ENCODE measurements at places on chromosomes 16 and 17.

- H3K27me3 ChIP-seq: no peaks in the 10 kb centered on the region
- H3K4me3 ChIP-seq: peak overlapping the region; percentile 16
- no peak for DNase-seq
Measured at GRCh38 chr17:35529866-35530265, 7.6 kb downstream of the SLFN12L start.

GRCh38 chr16:75389096-75389690 lies 44.1 kb downstream of the CFDP1 start:
- H3K27me3 ChIP-seq: no peaks in the 10 kb centered on the region
- DNase-seq: no peak
- no peaks in the 10 kb centered on the region for H3K36me3 ChIP-seq
- peak overlapping the region; percentile 37 for H3K27ac ChIP-seq

DNA sequence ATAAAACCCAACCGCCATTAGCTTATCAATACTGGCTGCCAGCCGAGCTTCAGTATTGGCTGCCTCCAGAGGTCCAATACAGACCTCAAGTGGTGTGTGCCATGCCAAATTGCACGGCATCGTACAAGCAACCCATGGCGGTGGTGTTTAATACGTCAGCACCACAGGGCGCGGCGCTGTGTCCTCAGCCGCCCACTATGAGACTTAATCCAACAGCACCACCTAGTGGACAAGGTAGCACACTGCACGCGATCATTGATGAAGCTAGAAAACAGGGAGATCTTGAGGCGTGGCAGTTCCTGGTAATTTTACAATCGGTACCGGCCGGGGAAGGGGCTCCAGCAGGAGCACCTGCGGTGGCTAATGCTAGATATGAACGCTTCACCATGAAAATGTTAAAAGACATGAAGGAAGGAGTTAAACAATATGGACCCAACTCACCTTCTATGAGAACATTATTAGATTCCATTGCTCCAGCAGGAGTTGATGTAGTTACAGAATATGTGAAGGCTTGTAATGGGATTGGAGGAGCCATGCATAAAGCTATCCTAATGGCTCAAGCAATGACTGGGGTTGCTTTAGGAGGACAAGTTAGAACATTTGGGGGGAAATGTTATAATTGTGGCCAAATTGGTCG lies 15.4 kb downstream of the FLYWCH1 start:
- H3K4me1 ChIP-seq: peaks cover 18% of the 10 kb centered on the region
- H3K27ac ChIP-seq: peak overlapping the region; percentile 24
- H3K27me3 ChIP-seq: no peaks in the 10 kb centered on the region

DNA sequence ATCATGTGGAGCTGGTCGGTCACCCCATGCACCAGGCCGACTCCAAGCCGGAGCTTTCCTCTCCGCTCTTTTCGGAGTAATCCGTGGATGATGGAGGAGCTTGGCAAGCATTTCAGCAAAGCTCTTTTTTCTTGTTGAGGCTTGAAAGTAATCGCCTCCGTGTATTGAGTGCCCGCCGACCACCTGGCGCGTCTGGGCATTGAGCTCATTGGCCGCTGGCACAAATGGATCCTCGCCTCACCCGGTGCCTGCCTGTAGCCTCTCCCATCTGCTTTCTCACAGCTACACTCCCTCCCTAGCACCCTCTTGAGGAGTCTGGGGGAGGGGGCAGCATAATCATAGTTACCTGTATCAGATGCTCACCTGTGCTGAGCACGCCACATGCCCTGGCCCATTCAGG lies 148.9 kb downstream of the CMIP start:
- H3K4me1 ChIP-seq: peaks cover 24% of the 10 kb centered on the region
- DNase-seq: no peak

- peaks cover 17% of the 10 kb centered on the region for H3K4me1 ChIP-seq
- no peaks in the 10 kb centered on the region for H3K27me3 ChIP-seq
- no peak for DNase-seq
Measured at GRCh38 chr17:17708816-17709215, 27.6 kb downstream of the RAI1 start.

DNA sequence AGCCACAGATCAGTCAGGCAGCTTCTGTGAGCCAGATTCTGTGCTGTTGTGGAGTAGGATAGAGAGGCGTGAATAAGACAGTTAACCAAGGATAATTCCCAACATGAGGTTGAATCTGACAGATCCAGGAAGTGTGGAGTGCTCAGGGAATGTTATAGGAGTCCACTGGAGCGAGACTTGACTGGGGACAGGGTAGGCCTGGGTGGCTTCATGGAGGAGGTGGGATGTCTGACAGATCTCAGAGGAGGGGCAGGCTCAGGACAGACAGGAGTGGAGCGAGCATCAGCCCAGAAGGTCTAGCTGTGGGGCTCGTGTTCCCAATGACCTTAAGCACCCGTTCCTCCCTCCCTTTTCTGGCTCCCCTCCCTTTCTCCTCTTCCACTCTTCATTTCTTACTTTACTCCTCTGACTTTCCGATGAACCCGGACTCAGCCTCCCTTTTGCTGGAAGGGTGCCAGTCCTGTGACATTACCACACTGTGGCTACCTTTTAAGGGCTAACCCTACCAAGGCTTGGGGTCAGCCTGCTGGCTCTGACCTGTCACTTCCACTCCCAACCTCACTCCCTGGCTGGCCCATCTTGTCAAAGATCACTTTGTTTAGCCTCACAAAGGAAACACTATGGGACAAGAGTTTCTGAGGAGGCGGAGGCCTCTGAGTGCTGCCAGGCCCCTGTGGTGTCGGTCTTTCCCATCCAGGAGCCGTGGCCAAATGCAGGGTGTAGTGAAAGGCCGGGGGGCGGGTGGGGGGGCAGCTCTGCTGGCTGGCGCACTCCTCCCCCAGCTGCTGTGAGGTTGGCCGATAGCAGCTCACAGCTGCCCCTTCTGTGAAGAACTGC lies 28.5 kb upstream of the EFCAB13 start:
- no peak overlapping the region for H3K4me3 ChIP-seq
- no peaks in the 10 kb centered on the region for H3K27me3 ChIP-seq
- no peak for DNase-seq
- no peak overlapping the region for H3K27ac ChIP-seq
- no peaks in the 10 kb centered on the region for H3K36me3 ChIP-seq

DNA sequence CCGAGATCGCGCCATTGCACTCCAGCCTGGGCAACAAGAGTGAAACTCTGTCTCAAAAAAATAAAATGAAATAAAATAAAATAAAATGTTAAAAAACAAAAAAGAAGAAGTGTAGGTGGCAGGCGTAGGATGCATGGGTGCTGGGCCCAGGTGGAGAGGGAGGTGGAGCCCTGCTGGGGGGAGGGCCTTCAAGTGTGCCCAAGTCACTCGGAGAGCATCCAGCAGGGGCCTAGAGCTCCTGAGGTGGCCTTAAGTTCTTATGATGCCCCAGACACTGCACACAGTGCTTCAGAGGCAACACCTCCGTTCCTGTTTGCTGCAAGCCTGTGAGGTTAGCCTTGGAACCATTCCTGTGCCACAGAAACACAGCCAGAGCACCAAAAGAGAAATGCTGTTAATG lies 23.2 kb downstream of the IL4R start:
- H3K4me1 ChIP-seq: peaks cover 50% of the 10 kb centered on the region
- H3K4me3 ChIP-seq: no peak overlapping the region
- H3K36me3 ChIP-seq: peaks cover 92% of the 10 kb centered on the region
- H3K27me3 ChIP-seq: no peaks in the 10 kb centered on the region

DNA sequence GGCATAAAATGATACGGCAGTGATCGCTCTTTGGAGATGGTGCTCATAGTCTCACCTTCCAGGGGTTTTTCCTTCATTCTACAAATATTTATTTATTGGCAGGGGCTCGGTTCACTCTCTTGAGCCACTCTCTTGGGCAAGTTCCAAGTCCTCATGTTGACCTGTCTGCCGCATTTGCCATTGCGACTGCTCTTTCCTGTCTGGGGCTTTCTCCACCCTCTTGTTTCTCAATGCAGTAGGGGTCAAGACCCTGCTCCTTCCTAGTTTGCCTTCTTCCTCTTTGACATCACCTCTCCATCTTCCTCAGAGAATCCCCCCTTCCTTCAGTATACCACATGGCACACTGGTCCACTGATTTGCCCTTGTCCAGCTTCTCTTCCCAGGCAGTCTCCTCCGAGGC lies 21.9 kb upstream of the LRRC75A start:
- H3K27ac ChIP-seq: no peak overlapping the region
- peaks cover 6% of the 10 kb centered on the region for H3K4me1 ChIP-seq
- no peaks in the 10 kb centered on the region for H3K36me3 ChIP-seq
- DNase-seq: no peak

GRCh38 chr16:59216291-59216690 lies 482.2 kb upstream of the GOT2 start:
- no peaks in the 10 kb centered on the region for H3K27me3 ChIP-seq
- no peak overlapping the region for H3K4me3 ChIP-seq
- no peaks in the 10 kb centered on the region for H3K36me3 ChIP-seq
- H3K27ac ChIP-seq: no peak overlapping the region
- no peaks in the 10 kb centered on the region for H3K4me1 ChIP-seq

- H3K27ac ChIP-seq: no peak overlapping the region
- no peak overlapping the region for H3K4me3 ChIP-seq
- H3K4me1 ChIP-seq: no peaks in the 10 kb centered on the region
- no peak for DNase-seq
- H3K27me3 ChIP-seq: peaks cover 18% of the 10 kb centered on the region
Measured at GRCh38 chr17:18076936-18077335, 10.8 kb upstream of the DRG2 start.

- no peak overlapping the region for H3K4me3 ChIP-seq
- DNase-seq: no peak
Measured at GRCh38 chr17:46832945-46833839, 14.7 kb upstream of the WNT3 start.

- H3K27ac ChIP-seq: peak overlapping the region; percentile 96
- H3K27me3 ChIP-seq: no peaks in the 10 kb centered on the region
- H3K4me1 ChIP-seq: peaks cover 28% of the 10 kb centered on the region
Measured at GRCh38 chr17:27807567-27808470, 7.5 kb upstream of the NOS2 start.

DNA sequence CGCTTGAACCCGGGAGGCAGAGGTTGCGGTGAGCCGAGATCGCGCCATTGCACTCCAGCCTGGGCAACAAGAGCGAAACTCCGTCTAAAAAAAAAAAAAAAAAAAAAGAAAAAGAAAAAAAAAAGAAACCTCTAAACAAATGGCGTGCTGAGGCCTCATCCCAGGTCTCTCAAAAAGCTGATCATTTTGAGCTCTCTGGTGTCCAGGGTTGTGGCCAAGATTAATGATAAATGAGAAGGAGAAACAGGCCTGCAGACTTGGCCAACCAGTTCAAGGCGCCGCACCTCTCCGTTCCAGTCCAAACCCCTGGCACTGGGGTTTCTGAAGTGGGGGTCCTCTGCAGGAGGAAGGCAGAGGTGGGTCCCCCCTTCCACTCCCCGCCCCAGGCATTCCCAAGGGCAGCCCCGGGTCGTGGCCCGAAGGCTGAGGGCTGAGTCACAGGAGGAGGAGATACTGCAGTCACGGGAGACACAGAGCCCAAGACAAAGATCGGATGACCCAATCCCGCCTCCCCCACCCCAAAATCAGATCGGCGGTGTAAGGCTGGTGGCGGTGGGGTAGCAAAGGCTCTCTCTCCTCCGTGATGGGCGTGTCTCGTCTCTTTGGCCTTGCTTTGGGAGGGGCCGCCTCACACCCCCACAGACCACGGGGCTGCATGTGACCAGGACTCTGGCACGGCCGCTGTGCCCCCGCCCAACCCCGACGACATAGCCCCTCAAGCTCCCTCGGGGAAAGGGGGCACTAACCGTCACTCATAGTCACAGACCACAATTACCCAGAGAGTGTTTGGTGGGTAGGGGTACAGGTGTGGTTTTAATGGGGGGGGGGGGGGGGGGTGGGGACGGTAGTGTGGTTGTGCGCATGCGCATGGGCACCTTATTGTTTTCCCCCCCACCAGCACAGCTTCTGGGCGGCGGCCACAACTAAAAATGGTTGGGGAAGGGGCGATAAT lies 1.1 kb downstream of the VAT1 start:
- H3K4me3 ChIP-seq: peak overlapping the region; percentile 88
- no peaks in the 10 kb centered on the region for H3K36me3 ChIP-seq
- no peaks in the 10 kb centered on the region for H3K27me3 ChIP-seq

DNA sequence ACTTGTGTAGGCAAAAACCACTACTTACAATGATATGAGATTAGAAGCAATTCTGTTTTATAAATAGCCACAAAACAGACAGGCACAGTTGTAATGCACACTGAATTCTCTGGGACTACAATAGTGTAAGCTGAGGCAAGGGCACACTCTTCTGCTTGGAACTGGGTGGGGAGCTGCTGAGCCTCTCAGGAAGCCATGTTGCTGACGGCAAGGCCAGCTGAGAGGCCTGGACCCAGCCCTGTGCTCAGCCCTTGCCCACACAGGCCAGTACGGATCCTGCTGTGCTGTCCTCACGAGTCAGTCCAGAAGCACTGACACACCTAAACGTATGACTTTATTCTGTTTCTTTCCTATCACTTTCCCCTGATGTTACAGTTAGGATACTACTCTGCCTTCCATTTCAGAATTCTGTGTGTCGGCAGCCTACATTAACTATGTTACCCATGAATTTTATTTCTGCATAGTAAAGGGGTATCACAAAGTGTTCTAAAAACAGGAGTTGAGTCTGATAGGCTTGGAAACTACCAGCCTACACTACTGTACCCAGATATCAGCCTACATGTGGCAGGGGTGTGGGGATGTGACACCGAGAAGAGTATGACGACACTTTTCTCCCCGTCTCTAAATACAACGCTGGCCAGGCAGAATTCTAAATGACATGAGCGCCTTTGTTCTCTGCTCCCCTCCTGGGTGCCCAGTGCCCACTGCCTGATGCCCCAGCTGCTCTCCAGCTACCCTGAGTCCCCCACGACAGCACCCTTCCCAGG lies 41.1 kb upstream of the FAAP100 start:
- no peaks in the 10 kb centered on the region for H3K36me3 ChIP-seq
- no peak for DNase-seq
- peaks cover 4% of the 10 kb centered on the region for H3K4me1 ChIP-seq
- H3K27ac ChIP-seq: no peak overlapping the region

- H3K36me3 ChIP-seq: no peaks in the 10 kb centered on the region
- no peak overlapping the region for H3K4me3 ChIP-seq
- peaks cover 2% of the 10 kb centered on the region for H3K27me3 ChIP-seq
- DNase-seq: no peak
- H3K4me1 ChIP-seq: peaks cover 9% of the 10 kb centered on the region
- H3K27ac ChIP-seq: no peak overlapping the region
Measured at GRCh38 chr17:72034000-72034399, 86.8 kb upstream of the SOX9 start.

DNA sequence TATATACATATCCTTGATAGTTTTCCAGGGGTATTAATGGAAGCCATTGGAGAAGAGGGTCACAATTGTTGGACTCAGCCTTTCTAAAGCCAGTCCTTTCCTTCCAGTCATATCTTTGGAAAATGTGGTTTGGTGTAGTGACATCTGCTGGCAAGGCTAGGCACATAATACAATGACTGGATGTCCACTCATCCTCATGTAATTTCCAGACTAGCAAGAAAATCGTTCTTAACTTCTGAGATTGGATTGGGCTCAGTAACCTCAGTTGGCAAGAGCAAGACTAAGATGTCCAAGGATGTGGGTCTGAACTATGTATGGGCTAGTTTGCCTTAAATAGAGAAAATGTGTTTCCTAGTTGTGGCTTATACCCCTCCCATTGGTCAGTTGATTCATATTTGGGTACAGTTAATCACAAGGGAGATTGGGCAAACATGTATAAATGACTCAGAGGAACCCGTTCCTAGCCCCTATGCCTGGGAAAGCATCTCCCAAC lies 8.7 kb upstream of the KAT7 start:
- no peak overlapping the region for H3K27ac ChIP-seq
- H3K4me3 ChIP-seq: no peak overlapping the region
- no peaks in the 10 kb centered on the region for H3K4me1 ChIP-seq
- H3K36me3 ChIP-seq: no peaks in the 10 kb centered on the region
